ENCODE measurements at places on chromosomes 1 and 21.
A peak's percentile ranks its signal among the peaks of the same experiment; 100 is the strongest.

GRCh38 chr1:221850470-221851187 lies 108.7 kb upstream of the DUSP10 start:
- DNase-seq = no peak

DNA sequence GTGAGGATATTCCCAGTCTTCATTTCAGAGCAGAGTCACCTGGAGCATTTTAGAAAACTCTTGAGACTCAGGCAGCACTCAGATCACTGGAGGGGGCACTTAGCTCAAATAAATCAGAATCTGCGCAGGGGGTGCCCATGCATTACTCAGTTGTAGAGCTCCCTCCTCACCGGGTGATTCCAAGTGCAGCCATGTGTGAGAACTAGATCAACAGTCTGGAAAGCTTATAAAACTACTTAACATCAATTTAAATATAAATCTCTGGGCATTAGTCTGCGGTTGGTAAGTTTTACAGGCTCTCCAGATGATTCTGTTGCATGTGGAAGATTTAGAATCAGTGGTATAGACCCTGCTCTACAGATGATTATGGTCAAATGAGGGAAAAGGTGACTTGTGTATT lies 128.6 kb downstream of the ST6GALNAC3 start:
- no peak for DNase-seq

GRCh38 chr1:185495007-185495406 lies 178.0 kb upstream of the IVNS1ABP start:
- no peak for DNase-seq

GRCh38 chr1:82455342-82455741 lies 654.6 kb downstream of the ADGRL2 start:
- DNase-seq = no peak

GRCh38 chr1:12037486-12038355 lies 18.4 kb downstream of the MIIP start:
- no peak for DNase-seq

GRCh38 chr21:46217511-46218196 lies 10.9 kb downstream of the LSS start:
- no peak for DNase-seq

DNA sequence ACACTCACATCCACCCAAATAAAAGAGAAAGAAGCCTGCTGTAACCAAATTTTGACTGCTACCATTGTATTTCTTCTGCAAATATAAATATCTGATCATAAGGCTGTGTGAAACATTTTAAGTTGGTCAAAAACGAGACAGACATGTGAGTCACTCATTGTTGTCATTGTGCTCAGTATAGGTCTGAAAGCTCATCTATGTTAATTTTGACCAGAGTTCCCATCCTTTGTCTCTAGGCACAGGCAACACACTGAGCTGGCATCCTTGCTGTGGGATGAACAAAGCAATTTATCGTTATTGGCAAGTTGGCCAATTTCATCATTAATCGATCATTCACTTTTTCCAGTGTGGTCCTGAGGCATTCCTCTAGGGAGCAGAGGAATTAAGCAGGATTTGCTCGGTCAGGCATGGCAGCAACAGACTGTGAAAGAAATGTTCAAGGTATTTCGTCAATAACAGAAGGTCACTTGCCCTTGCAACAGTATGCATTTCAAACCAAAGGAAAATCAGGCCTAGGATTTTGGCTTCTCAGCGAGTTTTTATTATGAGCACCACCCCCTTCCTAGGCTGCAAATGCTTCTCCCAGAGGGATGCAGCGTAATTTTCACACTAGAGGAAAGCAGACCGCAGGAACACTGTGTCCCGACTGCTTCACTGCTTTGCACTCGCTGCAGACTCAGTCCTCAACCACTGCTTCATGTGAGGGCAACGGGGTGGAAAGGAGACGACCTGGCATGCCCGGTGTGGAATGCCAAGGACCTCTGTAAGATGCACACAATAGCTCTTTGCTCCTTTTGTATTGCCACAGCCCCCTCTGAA lies 87.9 kb upstream of the SMYD2 start:
- DNase-seq = no peak

DNA sequence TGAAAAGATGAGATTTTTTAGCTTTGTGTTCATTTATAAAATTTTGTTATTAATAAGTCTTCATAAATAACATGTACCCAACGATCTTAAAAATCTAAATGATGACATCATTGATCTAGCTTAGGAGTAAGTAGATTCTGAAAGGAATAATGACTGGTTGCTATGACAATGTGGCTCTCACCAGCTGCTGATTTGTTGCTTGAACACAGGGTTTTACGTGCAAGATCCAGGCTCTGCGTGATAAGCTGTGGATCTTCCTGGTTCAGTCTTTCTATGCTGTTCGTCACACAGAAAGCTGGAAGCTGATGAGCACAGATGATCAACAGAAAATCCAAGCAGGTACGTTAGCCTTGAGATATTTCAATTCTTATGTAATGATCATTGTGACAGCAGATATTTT lies 49.1 kb upstream of the C1orf146 start:
- no peak for DNase-seq

- no peak for DNase-seq
Observed at GRCh38 chr1:244980605-244981004, 116.3 kb upstream of the HNRNPU start.

DNA sequence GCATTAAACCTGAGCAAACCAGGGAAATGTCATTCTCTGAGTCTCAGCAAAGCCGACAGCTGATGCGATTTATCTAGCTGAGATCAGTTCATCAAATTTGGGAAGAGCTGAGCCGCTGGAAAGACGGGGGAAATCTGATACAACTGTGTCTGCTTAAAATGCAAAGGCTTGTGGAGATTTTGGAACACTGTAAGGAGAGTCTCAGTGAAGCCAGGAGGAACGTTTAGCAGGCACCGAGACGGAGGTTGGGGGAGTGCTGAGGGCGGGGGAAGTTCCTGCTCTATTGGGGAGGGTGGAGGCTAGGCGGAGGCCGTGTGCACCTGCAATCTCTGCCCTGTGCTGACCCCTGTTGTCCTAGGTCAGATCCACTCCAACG lies 143.2 kb upstream of the CSF3R start:
- no peak for DNase-seq

- peak; percentile 30 for DNase-seq
Observed at GRCh38 chr1:10835822-10836421, 39.5 kb upstream of the CASZ1 start.
